ENCODE measurements at places on chromosomes 1 and 21.

DNA sequence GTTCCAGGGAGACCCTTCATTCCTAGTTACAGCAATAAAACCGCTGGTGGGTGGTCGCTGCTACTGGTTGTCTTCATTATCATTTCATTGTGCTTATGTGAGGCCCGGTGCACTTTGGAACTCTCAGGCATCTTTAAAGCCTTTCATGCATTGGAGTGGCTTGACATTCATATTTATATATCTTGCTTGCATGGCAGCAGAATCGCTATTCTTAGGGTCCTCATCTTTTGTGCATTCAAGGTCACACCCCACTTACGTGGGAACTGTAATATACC, 110.1 kb downstream of the ZBTB18 start:
- DNase-seq = no peak

DNA sequence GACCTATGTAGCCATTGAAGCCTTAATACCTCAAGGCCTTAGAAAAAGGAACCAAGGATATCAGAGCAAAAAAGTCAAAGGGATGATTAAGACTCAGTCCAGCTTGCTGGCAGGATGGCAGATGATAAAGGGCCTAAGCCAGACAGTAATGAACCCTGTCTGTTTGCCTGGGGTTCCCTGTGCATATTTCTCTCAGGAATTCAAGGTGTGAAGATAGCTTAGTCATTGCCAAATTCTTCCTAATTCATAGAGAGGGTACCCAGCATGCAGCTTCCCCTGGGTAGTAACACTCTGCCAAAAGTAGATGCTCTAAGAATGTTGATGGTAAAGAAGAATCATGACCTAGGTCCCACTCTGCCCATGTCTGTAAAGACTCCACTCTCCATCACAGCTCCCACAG, 210.6 kb upstream of the COA6 start:
- DNase-seq = no peak

- DNase-seq = no peak
Observed at GRCh38 chr1:177334903-177335302, 164.1 kb downstream of the BRINP2 start.

GRCh38 chr1:115088871-115089419, 358 bp downstream of the TSPAN2 start:
- DNase-seq = no peak

- no peak for DNase-seq
Observed at GRCh38 chr1:205497351-205497750, 7.1 kb upstream of the CDK18 start.

DNA sequence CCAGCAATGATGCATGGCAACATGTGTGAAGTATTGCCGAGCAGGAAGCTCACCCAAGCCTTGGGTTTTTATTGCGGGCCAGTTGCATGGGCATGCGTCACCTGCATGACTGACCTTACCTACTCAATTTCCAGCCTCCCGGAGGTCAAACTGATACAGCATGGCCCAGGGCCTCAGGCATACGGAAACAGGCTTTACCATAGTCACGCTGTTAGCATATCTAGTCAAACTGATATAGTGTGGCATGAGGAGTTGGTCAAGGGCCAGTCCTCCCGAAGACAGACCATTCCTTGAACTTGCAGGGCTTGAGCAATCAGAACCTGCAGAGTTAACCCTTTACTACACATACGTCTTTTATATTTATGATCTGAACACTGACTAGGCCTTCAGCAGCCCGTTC, 6.4 kb upstream of the DUSP12 start:
- DNase-seq = no peak

DNA sequence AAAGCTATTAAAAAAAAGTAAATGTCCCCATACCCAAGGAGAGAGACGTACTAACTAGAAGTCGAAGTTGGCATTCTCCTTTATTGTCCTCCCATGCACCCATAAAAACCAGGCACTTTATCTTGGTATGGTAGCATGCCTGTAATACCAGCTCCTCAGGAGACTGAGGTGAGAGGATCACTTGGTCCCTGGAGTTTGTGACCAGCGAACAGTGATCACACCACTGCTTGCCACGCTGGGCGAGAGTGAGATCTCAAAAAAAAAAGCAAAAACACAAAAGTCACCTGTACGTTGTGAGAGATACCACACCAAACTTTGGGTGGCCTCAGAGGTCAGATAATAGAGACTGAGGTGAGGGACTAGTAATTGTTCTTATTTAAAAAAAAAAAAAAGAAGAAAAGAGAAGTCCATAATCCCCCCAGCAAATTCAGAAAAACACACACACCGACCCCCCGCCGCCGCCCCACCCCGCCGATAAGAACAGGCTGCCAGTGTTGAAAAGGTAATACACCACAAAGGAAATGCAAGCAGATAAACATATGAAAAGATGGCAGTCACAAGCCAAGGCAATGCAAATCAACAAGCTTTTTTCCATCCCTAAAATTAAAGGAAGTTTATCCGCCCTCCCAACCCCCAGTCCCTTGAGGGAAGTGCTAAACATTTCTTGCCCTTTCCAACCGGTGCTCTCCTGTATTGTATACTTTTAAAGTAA, 3.6 kb downstream of the L1TD1 start:
- DNase-seq = no peak

- no peak for DNase-seq
Observed at GRCh38 chr1:43250351-43250761, 19.4 kb upstream of the TMEM125 start.
